ENCODE measurements at places on chromosomes 13 and 19.

GRCh38 chr19:40312533-40312932, 27.4 kb upstream of the AKT2 start:
- DNase-seq = no peak

DNA sequence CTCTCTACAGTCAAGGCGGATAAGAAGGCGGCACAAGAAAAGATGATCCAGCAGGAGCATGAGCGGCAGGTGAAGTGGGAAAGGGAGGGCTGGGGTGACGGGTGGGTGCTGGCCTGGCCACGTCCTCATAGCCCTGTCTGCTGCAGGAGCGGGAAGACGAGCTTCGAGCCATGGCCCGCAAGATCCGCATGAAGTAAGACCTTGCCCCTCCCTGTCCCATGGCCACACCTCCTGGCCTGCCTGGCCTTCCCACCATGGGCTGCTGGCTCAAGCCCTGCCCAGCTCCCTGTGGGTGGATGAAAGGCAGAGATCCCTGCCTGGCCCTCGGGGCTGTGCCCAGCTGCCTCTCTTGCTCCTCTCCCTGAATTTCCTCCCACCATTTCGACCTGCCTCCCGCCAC, 7.2 kb downstream of the ZNF296 start:
- no peak for DNase-seq

DNA sequence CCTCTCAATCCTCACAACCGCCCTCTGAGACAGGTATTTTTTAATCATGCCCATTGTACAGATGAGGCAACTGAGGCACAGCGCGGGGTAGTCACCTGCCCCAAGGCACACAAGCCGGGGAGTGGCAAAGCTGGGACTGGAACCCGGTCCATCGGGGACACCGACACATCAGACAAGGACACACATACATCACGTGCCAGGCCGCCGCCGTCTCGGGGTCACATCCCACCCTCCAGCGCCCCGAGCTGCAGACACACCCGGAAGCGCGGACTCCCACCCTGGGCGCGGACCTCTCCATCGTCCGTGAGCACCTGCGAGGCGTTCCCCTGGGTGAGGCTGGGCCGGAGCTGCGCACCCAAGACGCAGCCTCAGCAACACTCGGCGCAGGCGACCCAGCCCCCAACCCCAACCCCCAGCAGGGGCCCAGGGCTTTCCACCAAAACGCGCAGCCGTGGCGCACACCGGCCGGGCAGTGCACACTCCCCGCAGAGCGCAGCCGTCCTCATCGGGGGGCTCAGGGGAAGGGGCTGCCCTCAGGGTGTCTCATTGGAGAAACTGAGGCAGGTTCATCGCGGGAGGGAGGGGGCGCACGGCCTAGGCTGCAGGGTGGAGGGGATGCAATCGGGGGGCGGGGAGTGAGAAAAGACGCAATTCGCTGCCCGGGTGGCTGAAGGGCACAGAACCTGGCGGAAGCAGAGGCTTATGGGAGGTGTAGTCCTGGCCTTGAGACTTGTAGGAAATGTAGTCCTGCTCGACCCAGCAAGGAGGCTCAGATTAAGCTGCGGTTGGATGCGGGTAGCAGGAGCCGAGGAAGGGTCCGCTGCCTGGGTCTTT, 1.9 kb upstream of the LMTK3 start:
- peak; percentile 71 for DNase-seq

GRCh38 chr19:2663920-2664571, 38.4 kb downstream of the GNG7 start:
- no peak for DNase-seq

DNA sequence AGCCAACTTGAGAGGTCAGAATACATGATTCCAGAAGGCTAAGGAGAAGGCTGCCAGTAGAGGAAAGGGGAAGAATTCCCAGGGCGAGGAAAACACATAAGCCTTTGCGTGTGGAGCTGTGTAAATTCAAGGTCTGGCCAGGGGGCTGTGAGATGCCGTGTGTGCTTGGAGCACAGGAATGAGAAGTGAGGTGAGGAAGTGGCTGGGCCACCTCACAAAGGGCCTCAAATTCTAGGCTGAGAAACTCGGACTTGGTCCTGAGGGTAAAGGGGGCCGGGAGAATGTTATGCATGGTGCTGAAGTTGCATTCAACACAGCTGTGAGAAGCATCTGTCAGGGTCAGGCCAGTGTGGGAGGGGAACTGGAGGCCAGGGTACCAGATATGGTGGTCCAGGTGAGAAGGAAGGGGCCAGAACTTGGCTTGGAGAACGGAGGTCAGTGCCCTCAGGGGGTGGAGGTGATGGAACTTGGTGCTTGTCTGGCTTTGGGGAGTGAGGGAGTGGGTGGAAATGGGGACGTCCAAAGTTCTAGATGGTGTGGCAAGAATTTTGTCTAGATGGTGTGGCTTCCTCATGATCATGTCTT, 4.9 kb upstream of the ZNF580 start:
- no peak for DNase-seq

GRCh38 chr13:72643311-72643989, 84.0 kb downstream of the MZT1 start:
- no peak for DNase-seq

DNA sequence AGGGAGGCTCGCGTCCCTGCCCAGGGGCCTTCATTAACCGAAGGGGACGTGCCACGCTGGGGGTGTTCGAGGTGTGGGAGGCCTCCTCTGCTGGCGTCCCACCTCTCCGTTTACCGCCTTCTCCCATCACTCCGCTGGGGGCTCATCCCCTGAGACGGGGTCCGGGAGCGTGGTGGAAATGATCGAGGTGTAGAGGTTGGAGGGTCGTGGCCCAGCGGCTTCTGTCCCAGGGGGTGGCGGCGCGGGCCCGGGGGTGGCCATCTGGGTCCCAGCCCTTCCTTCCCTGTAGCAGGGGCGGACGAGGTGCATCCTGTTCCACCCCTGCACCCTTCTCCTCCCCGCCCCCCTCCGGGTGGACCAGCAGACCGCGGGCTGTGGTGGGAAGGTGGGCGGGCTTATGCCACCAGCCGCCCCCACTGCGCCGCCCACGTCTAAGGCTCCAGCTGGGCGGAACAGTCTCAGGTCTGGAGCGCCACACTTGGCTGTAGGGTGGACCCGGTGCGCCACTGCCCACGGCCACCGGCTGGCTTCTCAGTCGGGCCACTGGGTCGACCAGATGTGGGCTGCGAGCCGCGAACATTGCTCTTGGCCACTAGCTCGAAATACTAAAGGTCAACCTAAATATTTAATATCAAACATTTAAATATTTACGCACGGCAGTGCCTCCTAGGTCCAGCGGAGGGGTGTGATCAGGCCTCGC, 69.5 kb downstream of the ZNF723 start:
- DNase-seq = no peak

DNA sequence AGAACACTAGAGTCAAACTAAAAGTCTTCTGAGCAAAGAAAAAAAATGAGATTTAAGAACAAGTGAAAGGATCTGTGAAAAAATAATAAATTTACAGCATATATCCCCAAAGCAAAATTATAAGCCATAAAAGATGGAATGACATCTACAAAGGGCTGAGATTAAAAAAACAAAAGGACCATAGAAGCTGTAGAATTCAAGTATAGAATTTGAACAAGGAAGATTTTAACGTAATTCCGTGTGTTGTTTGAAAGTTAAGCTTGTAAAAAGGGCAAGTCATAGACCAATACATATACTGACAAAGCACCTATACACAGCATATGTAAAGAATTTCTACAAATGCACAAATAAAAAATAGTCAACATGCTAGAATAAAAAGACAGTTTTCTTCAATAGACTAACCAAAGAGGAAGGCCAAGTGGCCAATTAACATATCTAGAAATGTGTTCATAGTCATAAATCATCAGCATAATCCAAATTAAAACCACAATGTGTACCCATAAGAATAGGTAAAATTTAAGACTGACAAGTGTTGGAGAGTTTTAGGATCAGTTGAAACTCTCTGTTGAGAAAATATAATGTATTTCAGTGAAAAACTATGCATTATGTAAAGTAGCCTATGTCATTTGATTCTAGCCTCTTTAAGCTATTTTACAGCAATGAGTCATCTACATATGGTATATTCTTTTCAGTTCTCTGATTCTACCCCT, 674.9 kb downstream of the OLFM4 start:
- no peak for DNase-seq

DNA sequence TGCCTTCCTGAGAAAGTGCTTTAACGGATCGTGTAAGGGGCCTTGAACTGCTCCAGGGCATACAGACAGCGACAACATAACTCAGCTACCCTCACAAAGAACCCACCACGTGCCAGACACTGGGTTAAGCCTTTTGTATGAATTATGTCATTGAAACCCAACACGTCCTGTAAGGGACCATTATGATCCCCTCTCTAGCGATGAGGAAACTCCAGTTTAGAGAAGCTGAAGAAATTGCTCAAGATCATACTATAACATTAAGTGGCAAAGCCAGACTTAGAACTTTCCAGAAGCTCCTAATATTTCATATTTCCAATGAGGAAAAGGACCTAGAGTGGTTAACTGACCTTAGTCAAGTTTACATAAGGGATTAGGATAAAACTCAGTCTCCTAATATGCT, 57.0 kb upstream of the RAP2A start:
- DNase-seq = no peak

GRCh38 chr13:110483386-110483968, 78.0 kb downstream of the RAB20 start:
- no peak for DNase-seq

DNA sequence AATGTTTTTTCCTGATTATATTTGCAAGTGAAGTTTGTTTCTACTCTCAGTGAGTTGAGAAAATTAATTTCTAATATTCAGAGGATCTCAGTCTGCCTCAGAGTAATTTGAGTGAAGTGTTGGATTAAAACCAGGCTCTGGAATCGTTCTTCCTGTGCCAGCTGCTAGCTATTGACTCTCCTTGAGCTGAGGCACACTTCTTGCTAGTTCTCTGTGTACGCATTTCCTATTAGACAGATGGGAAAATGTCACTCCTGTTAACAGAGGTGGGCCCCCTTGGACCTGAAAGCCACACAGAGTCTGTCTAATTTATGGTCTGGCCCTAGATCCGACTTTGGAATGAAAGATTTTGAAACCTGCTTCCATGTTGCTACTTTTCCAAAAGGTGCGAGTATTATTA, 107.6 kb upstream of the RNF113B start:
- DNase-seq = no peak

GRCh38 chr19:38538793-38539528, 78.8 kb downstream of the MAP4K1 start:
- no peak for DNase-seq

DNA sequence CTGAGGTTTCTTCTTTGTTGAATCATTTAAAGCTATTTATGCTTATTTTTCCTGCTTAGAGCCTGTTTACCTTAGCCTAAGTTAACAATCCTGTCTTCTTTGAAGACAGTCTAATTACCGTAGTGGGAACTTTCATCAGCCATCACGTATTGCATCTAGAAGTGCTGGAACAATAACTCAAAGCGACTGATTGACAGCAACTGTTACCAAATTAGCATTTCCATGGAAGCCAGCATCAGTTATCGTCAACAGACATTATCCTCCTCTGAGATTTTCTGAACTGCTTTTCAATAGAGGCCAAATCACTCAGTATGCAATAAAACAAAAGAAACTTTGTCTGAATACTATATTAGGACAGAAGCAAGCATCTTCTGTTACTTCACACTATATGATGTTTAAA, 433.3 kb upstream of the SLITRK1 start:
- DNase-seq = no peak

- peak; percentile 57 for DNase-seq
Observed at GRCh38 chr13:43879755-43880181, at the start of gene LACC1. TSS of gene LACC1 (plus strand) at chr13:43879904. CDS start at chr13:43880986, 1,082 bp downstream.

DNA sequence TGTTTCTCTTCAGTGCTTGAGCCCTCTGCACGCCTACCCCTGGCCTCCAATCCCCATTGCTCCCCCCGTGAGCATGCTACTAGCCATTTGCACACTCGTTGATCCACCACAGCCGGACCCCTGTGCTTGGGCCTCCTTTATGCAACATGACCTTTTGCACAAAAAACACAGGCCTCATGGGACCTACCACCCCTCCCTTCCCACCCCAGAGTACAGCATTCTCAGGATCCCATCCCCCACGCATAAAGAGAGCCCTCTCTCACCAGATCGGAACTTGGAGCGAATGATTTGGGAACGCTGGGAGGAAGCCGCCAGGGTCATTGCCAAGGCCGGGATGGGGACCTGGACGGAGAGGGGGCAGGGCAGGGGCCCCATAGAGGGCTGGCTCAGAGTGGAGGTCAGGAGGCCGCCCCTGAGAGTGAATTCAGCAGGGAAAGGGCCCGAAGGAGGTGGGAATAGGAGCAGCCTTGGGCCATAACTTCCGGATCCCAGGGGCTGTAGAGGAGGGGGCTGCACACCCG, 754 bp downstream of the MAMSTR start:
- no peak for DNase-seq

- no peak for DNase-seq
Observed at GRCh38 chr19:52725528-52725961, 9.3 kb downstream of the ZNF611 start.

Data from activated naive CD4-positive, alpha-beta T cell treated with anti-CD3 and anti-CD28 coated beads, Interleukin-2, amount 50 U/mL, for 72 hours (primary cell).